ENCODE measurements at places on chromosomes 7 and 10.

GRCh38 chr10:29435809-29436501 is 147.1 kb downstream of the LYZL1 start:
- DNase-seq = no peak

DNA sequence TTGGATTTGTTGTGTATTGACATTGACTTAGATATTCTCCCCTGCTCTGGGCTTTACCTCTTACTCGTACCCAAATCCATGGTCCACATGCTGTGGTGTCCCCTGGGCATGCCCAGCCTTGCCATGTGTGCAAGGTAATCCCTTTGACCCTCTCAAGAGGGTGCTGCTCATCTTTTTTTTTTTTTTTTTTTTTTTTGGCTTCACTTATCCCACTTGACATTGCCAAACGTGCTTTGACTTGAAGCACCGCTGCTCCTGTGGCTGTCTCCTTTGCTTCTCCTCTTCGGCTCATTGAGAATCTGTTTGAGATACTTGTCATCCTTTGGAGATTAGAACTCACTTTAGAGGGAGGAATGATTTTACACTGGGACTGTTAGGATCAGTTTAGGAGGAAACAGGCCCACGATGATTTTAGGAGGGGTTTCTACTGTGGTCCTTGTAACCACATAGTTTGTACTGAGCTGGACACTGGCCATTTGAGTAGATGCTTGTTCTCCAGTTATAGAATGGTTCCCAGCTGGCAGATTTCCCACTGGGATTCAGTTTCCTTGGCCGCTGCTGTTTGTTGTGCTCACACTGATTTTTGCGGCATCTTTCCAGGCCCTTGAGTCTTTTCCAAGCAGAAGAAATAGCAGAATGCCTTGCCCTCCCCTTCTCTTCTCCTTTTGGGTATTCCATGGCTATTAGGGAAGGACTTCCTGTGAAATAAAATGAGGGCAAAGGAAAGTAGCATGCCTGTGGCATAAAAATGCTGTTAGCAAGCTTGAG is 184.8 kb downstream of the AUTS2 start:
- no peak for DNase-seq

GRCh38 chr10:131743190-131744151 is 157.3 kb upstream of the PPP2R2D start:
- DNase-seq = no peak

GRCh38 chr7:76514926-76515771 is 4.8 kb downstream of the UPK3B start:
- DNase-seq = no peak

DNA sequence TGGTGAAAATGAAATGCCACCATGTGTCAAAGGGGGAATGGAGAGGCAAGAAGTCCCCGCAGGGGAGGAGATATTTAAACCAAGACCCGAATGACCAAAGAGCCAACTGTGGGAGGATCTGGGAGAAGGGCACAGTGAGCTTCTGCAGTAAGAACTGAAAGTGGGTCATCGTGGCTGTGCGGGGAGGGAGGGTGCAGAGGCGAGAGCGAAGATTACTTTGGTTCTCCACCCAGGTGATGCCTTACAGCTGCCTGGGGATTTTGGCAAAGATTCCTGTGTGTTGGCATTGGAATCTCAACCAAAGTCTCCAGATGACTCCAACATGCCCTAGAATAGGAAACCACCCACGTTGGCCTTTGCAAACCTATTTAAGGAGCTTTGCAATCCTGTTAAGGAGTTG is 44.2 kb upstream of the ADAM12 start:
- DNase-seq = no peak

- no peak for DNase-seq
These were observed 141.9 kb upstream of the MKI67 start for GRCh38 chr10:128268015-128268722.

DNA sequence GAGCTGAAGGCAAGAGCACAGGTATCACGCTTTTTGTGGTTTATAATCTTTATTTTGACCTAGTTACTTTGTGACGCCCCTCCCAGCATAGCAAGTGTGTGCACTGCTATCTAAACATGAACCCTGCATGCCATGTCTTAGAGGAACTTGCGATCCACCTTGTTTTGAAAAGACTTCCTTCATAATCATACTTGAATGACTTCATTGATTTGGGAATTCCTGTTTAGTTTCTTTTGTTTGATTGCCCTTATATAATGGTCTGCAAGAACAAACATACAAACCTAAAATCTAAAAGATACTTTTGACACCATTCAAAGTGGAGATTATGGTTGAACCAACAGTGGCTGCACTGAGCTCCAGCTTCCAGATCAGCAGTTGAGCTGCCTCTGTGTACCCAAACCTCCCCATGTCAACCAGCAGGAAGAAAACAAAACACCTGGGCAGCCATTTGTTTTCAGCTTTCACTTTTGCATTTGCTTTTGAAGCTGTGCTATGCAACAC is 132.6 kb downstream of the CELF2 start:
- DNase-seq = no peak

DNA sequence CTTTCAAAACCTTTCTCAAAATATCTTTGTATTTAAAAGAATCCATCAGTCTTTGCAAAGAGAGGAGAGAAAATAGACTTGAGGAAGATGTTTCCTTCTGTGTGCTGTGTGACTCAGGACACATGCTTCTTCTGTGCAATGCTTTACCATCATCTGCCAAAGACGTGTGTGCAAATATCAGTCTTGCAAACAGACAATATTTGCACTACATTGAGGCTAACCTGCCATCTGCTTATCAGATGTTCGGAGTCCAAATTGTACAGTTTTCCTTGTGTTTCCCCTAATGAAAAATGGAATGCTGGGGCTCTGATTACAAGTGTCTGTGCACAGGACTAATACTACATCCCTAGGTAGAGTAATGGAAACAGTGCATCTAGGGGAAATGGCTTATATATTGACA is 353.1 kb upstream of the LRRTM3 start:
- no peak for DNase-seq

- no peak for DNase-seq
These were observed at the start of gene NACAD for GRCh38 chr7:45088821-45089340. Gene NACAD, minus strand, starts transcription at chr7:45088969. Its CDS starts 75 bp downstream, at chr7:45088894.

All from stimulated activated CD8-positive, alpha-beta memory T cell treated with anti-CD3 and anti-CD28 coated beads, Interleukin-7, amount 100 ng/mL, for 1 hour (primary cell).